MM.1S (cell line): ENCODE measurements at places on chromosomes 5 and 9.

DNA sequence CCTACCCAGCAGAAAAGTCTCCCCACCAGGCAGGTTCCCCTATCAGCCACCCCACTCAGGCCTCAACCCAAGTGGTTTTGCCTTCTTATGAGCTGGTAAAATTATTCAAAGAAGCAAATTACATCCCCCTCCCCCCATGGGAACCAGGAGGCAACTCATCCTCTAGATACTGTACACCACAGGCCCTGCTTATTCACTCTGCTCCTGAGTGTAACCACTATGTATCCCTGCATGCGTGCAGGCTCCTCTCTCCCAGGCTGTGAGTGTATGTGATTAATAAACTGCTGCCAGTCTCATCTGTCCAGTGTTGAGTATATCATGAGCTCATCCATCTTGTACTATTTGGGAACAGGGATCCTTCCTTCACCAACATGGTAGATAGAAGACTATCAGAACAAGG lies 8.6 kb downstream of the KCTD16 start:
- no peak for DNase-seq

GRCh38 chr5:11323761-11324160 lies 562.7 kb upstream of the DAP start:
- DNase-seq: no peak

GRCh38 chr5:82839881-82840280 lies 237.3 kb downstream of the TMEM167A start:
- DNase-seq: no peak

DNA sequence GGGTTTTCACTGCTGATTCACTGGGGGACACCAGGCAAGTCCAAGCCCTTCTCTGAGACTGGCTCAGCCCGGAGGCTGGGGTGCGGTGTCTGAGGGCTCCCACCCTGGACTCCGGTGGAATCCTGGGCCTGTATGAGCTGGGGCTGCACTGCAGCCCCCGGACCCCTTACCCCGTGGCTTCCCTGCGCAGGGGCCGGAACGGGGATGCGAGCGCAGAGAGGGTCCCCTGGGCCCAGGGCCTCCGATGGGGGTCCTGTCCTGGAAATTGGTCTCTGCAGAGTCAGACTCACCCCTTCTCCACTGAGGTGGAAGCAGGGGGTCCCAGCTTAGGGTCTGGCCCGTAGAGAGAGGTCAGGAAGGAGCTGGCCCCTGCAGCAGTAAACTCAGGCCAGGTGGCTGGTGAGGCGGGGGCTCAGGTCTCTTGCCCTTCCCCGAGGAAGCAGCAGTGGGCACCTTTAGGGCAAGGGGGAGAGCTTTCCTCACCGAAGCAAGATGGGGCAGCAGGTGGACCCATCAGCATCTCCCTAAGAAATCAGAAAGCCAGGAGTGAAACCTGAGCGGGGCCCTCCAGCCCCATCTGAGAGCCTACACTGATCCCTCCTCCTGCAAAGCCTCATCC lies 1.6 kb upstream of the VAV2 start:
- DNase-seq: no peak

DNA sequence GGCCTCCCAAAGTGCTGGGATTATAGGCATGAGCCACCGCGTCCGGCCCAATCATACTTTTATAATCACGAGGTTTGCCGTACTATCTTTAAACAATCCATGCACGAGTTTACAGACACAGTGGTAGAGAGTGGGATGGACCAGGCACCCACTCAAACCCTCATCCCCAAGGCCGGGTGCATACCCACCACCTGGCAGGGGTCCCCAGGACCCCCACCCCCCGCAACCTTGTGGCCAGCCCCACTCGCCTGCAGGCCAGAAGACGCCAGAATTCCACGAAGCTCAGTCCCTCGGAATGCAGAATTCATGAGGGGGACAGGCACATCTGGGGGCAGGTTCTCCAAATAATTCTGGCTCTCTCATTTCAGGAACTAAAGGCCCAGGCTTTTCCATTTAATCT lies 17.1 kb downstream of the NACC2 start:
- no peak for DNase-seq

GRCh38 chr5:94461131-94461530 lies 157.3 kb downstream of the KIAA0825 start:
- no peak for DNase-seq

DNA sequence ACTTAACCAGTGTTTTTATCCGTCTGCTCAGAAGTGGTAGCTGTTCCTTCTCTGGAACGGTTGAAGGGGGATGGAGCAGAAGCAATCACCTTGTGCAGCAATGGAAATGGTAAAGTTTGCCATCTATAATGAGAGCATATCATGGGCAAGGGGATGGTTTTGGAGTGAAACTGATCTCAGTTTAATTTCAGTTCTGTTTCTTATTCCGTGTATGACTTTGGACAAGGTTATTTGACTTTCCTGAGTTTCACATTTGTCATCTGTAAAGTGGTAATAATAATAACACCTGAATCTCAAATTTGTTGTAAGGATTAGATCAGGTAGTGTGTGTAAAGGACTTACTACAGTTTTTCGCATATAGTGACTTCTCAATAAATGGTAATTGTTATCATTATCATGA lies 106.1 kb downstream of the PCSK1 start:
- DNase-seq: peak; percentile 60

- no peak for DNase-seq
Measured at GRCh38 chr5:93674138-93674537, 67.3 kb downstream of the POU5F2 start.

DNA sequence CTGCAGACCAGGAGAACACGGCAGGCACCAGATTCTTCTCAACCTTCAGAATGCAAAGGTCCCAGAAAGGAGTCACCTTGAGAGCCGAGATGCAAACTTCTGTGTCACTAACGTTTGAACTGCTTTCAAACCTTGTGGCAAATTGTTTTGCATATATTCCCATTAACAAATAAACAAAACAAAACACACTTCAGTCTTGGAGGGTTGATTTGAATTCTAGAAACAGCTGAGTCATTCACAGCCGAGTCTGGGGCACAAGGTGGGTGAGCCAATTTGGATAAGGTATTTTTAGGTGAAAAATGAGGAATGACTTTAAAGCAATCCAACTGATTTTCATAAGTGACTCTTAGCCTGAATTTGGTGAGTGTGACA lies 38.8 kb upstream of the ANKRD33B start:
- no peak for DNase-seq

GRCh38 chr9:85615792-85616191 lies 126.0 kb downstream of the AGTPBP1 start:
- no peak for DNase-seq

- DNase-seq: peak; percentile 50
Measured at GRCh38 chr9:89278997-89279739, 31.8 kb upstream of the CKS2 start.

GRCh38 chr5:6424700-6425099 lies 24.0 kb upstream of the UBE2QL1 start:
- no peak for DNase-seq

- no peak for DNase-seq
Measured at GRCh38 chr5:173781816-173782670, 106.1 kb upstream of the CPEB4 start.

DNA sequence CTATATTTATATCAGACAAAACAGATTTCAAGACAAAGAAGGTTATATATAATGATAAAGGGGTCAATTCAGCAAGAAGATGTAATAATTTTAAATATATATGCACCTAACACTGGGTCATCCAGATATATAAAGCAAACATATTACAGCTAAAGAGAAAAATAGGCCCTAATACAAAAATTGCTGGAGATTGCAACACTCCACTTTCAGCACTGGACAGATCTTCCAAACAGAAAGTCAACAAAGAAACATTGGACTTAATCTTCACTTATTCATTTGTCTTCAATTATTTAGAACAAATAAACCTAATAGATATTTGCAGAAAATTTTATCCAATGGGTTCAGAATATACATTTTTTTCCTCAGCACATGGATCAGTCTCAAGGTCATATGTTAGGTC lies 45.8 kb downstream of the MEIKIN start:
- no peak for DNase-seq

DNA sequence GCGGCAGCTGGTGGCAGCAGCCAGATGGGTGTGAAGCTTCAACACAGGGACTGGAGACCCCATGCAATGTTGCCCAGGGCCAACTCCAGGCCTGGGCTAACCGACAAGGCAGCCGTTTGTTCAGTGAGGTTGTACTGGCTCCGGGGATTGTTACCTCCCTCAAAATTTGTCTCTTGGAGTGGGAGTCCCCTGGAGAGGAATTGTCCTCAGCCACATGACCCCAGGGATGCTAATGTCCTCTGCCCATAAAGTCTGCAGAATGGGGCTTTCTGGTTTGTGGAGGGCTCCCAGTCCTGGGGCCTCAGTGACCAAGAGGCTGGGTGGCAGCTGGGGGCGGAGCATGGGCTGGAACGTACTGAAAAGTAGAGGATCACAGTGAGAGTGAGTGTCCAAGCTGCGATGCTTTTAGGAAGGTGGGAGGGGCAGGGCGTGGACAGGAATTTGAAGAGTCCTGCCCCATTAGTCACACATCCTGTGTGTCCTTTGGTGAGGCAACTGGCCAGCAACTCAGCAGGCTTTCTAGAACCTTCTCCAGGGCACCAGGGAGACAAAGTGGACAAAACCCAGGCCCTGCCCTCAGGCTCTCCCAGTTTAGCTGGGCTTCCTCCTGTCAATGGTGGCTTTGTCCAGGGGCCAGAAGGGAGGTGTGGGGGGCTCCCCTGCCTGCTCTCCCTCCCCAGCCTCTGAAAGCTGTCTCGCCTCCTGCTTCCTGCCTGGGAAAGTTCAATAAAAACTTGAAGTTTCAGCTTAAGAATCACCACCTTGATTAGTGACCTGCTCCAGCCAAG lies 114.0 kb downstream of the NSG2 start:
- DNase-seq: no peak

DNA sequence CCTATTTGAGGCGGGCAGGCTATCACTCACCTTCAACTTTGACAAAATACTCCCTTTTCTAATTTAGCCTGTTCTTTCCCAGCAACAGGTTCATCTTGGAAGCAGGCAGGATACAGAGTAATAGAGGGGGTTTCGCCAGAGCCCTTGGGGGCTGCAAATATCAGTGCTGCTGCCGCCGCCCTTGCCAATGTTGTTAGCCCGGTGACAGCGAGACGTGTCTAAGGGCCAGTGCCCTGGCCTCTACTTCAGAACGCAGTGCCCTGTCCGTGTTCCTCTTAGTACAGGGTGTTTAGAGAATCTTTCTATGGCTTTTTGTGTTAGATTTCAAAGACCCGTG lies 703 bp downstream of the FAM120AOS start:
- DNase-seq: peak; percentile 14

DNA sequence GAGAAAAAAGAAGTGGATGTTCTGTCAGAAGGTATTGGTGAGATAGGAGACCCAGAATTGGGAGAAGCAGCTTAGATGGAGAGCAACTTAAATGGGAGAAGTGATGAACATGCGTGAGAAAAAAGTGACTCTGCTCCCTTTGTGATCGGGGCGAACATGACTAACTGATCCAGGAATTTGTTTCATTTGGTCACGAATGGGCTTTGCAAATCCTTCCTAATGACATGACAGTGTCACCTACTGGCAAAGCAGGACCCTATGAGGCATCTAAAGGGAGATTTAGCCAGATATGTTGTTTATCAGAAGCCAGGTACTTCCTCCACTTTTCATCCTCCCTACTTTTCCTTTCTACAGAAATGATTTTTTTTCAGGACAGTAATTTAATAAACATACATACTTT lies 787.4 kb upstream of the RGMB start:
- DNase-seq: no peak

DNA sequence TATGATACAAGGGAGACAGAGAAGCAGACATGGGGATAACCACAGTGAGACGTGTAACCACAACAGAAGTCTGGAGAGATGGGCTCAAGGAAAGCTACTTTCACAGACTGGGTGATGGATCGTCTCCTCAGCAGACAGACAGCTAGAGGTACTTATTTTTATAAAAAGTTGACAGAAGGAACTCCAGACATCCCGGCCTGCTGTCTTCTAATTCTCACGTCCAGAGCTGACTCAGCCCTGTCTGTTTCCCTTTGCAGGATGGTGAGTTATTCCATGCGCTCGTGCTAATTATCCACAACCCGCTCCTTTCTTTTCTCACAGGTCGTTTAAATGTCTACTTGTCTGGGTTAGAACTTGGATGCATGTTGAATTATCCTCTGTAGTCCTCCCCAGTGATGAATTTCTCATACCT lies 304.5 kb downstream of the CWC27 start:
- DNase-seq: no peak

DNA sequence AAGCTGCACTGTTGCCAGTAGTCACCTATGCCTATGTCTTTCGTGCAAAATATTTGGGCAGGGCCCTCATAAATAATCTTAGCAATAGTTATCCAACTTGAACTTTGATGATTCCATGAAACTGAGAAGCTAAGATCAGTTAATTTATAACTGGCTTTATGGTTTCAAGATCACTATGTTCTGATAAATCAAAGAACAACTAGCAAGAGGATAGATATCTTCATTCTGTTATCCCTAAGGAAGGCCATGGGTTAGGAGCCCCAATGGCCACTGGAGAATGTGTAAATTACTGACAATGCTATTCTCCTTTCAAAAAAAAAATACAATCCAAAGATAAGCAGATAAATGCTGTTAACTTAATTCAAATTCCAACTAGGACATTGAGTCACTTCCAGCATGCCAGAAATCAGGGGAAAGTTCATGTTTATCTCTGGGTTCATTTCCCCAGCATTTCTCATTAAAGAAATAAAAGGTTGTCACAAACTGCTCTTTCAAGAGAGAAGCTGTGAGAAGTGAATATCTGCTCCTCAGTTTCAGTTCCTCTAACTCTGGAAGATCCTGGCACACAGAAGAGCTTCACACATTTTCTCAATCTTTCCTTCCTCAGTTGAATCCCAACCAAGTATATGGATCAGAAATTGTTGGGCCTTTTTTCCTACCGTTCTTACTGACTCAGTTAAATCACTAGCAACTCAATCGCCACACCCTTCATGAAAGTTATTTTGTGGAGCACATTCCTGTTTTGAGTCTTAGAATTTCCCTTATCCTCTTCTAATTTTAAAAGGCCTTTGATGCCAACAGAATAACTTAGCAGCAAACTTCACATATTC lies 59.6 kb upstream of the SLC1A1 start:
- no peak for DNase-seq

GRCh38 chr5:5341531-5342292 lies 80.8 kb upstream of the ICE1 start:
- DNase-seq: no peak

DNA sequence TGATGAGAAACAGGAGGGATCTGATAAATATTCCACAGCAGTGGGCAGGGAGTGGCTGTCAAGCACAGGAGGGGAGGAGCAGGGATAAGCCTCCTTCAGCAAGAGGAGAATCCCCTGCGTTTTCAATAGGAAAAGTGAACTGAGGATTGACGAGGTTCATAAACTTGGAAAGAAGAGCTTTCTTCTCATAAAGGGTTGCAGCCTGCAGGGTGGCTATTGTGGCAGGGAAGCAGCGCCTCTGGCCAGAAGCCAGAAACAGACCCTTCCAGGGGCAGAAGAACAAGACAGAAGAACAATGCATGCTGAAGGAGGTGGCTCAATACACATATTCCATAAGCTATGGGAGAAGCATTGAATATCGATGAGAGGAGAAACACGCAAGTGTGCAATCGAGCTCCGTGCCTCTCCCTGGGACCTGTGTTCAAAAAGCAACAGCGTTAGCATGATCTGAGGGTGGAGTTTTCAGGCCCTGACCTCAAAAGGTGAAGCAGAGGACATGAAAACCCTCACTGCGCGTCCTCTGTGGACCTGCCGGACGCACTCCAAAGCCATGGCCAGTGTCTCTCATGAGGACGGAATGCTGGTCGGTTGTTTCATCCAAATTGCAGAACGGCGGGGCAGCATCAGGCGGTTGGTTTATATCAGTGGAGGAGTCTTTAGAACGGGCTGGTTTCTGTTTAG lies 67.6 kb downstream of the ANKRD33B start:
- no peak for DNase-seq

- DNase-seq: no peak
Measured at GRCh38 chr5:116159006-116159405, 74.2 kb downstream of the COMMD10 start.

- no peak for DNase-seq
Measured at GRCh38 chr5:180950291-180950949, 38.2 kb upstream of the BTNL3 start.
